Mammary epithelial cell (primary cell): ENCODE measurements at places on chromosomes 3 and 15. TPM values are rescaled to one million over a fixed set of nuclear protein-coding genes. Genes with fewer than 3 reads are reported as not detected.

CADM2 gene
- not detected for total RNA-seq

IQCF5 gene
- total RNA-seq: not detected in 2 replicates

SYNM gene
- total RNA-seq: 0.43 and 0.82 TPM in 2 replicates

OR5AC2 gene
- not detected in 2 replicates for total RNA-seq

GP9 gene
- total RNA-seq: not detected in 2 replicates

GPR87 gene
- 66.1 and 72.3 TPM in 2 replicates for total RNA-seq

IL20RB gene
- total RNA-seq: 12.7 TPM
